ENCODE measurements at places on chromosomes 16 and 17.

- no peak for DNase-seq
Measured at GRCh38 chr17:41653892-41654677, 29.7 kb upstream of the KRT17 start.

- no peak for DNase-seq
Measured at GRCh38 chr16:67184453-67184994, 761 bp upstream of the MATCAP1 start.

GRCh38 chr17:81383504-81384421 lies 11.5 kb upstream of the BAHCC1 start:
- no peak for DNase-seq

DNA sequence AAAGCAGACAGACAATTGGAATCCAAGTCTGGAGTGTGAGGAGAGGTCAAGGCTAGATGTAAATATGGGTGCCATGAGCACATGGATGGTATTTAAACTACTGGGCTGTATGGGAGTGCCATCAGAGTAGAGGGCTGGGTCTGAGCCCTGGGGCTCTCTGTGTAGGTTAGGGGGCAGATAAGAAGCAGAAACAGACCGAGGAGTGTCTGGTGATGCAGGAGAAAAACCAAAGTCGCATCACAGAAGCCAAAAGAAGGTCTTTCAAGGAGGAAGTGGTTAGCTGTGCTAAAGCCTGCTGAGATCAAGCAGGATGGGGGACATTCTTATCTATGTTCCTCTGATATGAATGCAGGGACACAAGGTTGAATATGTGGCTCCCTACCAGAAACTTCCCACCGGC lies 1.9 kb downstream of the TSEN54 start:
- peak; percentile 87 for DNase-seq

DNA sequence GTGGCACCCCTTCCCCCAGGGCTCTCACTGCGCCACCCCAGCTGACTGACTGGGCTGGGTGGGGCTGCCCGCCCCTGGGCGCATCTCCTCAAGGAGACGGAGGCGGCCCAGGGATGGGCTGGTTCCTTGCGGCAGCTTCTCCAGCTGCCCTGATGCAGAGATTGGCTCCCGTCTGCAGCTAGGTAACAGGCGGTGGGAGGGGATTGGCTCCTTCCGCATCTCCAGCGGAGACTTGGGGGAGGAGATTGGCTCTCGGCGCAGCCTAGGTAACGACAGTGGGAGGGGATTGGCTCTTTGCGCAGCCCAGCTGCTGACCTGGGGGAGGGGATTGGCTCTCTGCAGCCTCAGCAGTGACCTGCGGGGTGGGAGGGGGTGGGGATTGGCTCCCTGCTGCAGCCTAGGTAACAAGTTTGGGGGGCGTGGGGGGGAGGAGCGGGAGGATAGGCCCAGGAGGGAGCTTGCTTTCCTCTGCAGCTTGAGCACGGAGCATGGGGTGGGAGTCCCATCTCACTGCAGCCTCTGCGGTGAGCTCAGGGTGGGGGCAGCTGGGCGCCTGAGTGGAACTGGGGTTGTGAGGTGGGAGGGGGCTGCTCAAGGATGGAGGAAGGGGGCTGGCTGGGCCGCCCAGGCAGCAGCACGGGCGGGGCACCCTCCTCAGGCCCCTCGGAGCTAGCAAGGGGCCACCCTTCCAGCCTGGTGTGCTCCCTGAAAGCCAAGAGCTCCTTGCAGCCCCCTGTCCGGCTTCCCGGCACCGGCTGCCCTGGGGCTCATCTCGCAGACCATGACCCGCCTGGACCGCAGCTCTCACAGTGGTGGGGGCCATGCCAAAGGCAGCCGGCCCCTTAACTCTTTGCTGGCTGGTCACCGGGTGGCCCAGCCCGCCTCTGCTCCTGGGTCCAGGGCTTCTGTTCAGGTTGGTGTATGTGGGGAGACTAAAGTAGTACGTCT lies 6.4 kb downstream of the NFE2L1 start:
- DNase-seq, result no peak

DNA sequence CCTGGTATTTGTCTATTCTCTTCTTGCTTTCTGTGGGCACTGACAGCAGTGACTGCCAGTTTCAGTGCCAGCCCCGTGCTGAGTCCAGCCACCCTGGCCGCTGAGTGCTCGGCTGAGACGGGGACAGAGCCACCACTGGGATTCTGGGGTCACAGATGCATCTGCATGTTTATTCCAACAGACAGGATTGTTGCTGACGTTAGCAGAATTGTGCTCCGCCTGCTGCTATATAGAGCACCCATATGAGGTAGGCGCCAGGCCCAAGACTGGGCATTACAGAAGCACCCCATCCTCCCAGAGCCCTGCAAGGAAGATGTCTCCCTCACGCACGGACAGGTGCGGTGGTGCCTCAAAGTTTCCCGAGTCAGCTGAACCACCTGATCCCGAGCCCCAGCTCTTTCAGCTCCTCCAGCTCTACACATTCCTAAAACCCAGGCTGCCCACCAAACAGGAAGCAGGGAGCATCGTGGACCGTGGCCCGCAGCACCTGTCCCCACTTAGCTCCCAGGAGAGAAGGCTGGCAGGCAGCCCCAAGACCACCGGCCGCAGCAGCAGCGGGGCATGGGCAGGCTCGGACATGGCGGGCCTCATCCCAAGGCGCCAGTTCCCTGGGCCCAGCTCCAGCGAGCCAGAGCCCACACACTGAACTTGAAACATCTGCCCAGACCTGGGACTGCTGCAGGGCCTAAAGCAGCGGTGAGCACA lies 44.9 kb upstream of the RASD1 start:
- DNase-seq, result no peak

DNA sequence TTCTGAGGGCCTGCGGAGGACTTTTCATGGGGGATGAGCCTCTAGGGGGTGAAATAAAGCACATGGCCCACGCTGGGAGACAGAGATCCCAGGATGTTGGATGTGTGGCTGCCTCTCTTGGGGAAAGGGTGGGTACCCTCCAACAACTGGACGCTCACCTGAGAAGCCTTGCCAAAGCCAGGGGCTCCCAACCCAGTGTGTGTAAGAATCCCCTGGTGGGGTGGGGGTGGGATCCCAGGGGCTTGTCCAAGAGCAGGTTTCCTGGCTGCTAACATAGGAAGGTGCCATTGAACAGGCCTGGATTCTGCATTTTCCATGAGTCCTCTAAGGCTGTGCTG lies 587 bp downstream of the SNX20 start:
- DNase-seq, result no peak
